Central memory CD4-positive, alpha-beta T cell (primary cell): ENCODE measurements at places on chromosomes 2 and 18.

DNA sequence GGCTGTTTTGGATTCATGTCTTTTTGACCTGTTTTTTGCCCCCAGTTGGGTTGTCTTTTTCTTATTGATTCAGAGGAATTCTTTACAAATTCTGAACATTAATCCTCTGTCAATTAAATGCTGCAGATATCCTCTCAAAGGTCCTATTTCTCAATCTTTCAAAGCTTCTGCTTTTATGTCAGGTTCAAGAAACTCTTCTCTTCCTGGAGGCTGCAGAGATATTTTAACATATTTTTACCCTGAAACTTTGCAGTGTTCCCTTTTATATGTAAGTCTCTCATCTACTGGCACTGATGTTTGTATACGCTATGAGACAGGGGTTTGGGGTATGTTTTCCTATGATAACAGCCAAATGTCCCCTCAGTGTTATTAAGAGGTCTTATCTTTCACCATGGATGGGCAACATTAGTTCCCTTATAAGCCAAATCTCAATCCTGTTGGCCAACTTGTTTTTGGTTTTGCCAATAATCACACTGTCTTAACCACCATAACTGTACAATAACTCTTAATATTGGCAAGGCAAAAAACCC is 159.3 kb downstream of the HDAC4 start:
- no peak for DNase-seq

GRCh38 chr2:177579486-177580036 is 187.0 kb downstream of the AGPS start:
- no peak for DNase-seq

DNA sequence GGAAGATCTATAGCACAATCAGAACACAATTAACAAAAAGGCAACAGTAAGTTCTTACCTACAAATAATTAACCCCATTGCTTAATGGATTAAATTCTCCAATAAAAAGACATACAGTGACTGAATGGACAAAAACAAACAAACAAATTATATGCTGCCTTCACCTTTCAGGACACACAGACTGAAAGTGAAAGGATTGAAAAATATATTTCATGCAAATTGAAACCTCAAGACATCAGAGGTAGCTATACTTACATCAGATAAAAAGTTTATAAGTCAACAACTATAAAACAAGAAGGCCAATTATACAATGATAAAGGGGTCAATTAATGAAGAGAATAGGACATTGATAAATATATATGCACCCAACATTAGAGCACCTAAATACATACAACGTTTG is 741.2 kb upstream of the FAM98A start:
- DNase-seq = no peak

GRCh38 chr2:62300925-62301324 is 105.0 kb downstream of the B3GNT2 start:
- DNase-seq = no peak

GRCh38 chr2:30287857-30288513 is 56.7 kb downstream of the LBH start:
- no peak for DNase-seq

DNA sequence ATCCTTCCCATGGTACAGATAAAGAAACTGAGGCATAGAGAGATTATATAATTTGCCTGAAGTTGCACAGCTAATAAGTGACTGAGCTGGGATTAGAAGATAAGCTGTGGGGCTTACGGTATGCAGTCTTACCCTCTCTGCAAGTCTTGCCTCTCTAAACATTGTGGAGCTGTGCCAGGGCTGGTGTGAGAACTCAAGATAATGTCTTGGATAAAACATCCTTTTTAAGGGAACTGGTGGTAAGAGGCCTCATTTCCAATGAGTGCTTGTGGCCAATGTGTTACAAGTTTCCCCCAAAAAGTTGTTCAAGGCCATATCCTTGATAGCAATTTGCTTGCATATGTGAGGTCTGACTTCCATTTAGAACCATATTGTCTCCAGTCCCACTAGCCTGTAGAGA is 84.3 kb upstream of the ETAA1 start:
- no peak for DNase-seq

DNA sequence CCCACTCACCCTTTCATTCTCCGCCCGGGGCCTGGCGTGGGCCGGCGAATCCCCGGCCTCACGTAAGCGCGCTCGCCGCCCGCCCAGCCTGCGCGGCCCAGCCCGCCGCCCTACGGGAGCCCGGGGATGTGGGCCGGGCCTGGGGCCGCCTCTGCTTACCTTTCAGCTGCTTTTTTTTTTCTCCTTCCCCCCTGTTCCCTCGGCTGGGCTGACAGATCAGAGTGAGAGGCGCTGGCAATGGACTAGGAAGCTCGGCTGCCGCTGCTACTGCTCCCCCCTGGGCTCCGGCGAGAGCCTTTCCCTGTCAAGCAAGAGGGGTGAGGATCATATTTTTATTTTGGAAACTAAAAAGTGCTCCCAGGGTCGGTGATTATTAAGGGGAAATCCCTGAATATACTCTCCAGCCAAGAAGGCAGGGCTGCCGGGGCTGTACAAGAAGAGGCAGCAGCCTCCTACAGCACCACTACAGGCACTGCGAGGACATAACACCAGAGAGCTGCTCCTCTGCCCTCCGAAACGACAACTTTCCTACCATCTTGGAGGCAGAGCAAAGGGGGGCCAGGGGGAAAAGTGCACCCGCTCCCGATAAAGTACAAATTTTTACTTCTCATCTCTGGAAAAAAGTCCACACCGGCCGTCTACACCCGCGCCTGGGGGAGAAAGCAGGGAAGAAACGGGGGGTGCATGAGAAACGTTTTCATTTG is at the start of gene INO80D:
Gene INO80D (minus strand): TSS at position 433 of the 704 bp plus-strand sequence. CDS start 23,158 bp downstream, outside the sequence.
- peak; percentile 85 for DNase-seq

DNA sequence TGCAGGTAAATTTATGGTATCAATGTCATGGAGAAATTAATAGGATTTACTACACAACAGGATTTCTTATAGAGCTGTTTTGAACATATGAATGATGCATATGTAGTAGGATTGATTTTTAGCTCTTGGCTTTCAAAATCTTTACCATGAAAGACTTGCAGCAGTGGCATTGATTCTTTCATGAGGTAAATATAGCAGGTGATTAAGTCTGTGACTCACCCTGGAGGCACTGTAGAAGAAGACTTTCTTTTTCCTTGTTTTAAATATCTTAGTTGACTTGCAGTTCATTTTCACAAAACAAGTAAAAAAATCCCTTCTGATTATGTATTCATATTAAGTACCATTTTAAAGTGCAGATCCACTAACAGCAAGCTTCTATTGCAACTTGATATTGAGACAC is 463.0 kb downstream of the FBXO15 start:
- DNase-seq = no peak

GRCh38 chr2:178069551-178069950 is 3.0 kb downstream of the PDE11A start:
- no peak for DNase-seq

- DNase-seq = no peak
Measured at GRCh38 chr2:28074137-28074536, 183.6 kb downstream of the BABAM2 start.

DNA sequence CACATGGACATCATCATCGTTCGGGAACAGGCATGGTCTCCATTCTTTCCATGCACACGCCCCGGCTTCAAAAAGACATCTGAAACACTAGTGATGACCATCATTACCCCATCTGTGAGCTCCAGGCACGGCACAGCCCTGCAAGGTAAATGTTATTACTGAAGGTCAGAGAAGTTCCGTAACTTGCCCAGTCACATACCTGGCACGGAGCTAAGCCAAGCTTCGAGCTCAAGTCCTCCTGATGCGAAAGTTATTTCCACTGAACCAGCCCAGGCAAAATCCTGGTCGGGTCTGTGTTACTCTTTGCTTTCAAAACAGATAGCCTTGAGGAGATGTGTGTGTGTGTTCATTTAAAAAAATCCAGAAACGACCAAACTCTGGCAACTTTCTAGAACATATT is 22.8 kb downstream of the FHL2 start:
- no peak for DNase-seq

DNA sequence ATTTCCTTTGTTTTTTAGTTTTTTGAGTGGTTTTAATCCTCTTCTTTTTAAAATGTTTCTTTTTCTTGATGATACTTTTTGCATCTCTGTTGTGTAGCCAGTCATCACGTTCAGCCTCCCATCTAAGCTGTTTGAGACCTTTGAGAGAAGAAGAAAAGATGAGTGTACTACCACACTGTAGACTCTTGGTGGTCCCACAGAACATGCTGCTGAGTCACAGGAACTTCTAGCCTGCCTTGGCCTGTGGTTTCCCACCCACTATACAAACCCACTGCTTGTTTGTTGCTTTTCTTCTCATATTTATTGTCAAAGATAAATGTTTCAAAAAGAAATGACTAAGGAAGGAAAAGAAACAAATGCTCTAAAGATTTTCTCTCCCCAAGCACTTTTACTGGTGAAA is 5.5 kb downstream of the CEBPZOS start:
- no peak for DNase-seq

DNA sequence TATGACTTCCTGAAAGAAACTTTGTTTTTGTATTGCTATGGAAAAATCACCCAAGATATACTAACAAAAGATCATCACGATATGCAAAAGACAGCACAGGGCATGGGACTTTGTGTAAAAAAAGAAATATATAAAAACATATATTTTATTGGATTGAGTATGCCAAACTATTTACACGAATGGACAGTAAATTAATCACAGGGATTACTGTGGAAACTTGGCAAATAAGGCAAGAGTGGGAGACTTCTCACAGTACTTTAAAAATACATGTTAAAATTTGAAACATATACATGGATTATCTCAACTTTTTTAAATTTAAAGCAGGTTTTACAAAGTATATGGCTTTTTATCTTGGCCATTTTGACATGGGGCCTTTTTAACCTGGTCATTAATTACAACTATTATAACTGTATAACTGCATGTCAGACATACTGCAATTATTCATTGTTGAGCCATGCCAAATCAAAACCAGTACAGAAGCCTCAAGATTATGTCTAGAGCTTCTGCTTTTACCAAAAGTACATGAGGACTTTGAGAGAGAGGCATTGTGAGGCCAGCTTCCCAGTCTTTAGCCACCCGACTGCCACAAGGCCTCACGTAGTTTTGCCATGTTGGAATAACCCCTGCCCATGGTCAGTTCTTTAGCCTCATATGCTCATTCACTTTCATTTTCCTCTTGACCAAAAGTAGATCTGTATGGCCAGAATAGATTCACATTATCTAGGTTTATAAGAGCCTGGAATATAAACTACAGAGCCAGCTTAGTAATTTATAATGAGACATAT is 419.8 kb downstream of the SETBP1 start:
- DNase-seq = no peak

DNA sequence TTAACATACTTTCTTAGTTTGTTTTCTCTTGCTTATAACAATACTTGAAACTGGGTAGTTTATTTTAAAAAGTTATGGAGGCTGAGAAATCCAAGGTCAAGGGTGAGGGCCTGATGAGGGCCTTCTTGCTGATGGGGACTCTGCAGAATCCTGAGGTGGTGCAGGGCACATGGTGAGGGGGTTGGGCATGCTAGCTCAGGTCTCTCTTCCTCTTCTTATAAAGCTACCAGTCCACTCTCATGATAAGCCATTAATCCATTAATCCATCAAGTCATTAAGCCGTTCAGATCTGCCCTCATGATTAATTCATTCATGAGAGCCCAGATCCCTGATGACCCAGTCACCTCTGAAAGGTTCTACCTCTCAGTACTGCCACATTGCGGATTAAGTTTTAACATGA is 21.4 kb downstream of the ALMS1 start:
- DNase-seq = no peak

DNA sequence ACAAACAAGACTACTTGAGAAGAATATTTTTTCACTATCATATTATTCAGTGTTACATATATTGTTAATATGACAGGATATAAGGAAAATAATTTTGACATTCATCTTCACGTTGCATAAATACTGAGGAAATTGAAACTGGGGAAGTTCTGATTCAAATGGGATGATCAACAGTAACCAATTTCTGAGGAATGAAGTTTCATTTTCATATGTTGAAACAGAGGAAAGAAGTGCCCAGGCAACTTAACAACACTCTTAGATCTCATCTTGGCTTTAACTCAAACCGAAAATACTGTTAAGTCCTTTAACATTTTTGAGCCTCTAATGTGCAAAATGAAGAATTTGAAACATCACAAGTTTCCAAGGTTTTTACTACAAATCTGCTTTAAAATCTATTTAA is 612.2 kb upstream of the VRK2 start:
- DNase-seq = no peak

GRCh38 chr2:28239207-28239606 is 153.5 kb upstream of the FOSL2 start:
- DNase-seq = no peak

DNA sequence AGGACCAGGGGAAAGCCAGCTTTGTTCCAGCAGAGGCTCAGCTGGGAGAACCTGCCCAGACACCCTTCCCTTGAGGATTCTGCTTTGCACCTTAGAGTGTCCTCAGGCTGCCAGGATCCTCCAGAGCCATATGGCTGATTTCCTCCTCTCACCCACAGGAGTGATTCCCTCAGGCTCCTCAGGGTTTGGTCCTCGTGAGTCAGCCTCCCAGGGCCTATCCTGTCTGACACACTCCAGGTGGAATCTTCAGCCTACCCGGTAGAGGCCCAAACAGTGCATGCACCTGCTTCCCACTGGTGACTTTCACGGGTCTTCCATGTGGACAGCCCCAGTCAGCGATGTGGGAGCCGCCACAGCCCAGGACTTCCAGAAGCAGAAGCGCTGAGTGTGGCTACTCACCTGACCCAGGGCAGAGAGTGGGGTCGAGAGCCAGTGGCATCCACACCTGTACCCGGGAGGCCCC is 73.3 kb downstream of the TFCP2L1 start:
- DNase-seq = no peak

DNA sequence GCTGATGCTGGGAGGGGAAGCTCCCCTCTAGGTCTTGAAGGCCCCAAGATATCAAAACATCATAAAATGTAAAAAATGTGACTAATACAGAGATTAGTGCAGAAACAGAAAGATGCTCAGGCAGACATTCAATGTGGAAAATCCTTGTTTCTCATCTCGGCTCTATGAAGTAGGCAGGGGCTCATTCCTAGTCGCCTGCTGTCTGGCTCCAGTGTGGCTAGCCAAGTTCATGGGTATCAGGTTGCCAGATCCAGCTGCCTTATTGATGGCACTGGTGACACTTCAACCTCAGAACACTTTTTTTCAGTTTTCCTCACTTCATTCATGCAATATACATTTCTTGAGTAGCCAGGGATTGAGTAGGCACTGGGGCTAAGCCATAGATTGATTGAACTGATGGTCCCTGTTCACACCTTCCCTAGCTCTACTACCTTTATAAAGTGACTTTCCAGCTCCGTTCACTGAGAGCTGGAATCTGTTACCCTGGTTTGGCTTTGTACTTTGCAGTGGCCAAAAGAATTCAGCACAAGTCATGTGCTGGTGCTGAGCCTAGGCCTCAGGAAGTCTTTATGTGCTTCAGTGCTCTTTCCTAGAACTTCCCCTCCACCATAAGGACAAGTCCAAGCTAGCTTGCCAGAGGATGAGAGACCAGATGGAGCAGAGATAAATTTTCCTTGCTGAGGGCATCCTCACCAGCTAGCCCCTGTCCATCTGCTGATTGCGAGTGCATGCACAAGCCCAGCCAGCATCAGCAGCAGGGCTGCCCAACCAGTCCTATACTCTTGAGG is 373.6 kb upstream of the ST6GAL2 start:
- no peak for DNase-seq

DNA sequence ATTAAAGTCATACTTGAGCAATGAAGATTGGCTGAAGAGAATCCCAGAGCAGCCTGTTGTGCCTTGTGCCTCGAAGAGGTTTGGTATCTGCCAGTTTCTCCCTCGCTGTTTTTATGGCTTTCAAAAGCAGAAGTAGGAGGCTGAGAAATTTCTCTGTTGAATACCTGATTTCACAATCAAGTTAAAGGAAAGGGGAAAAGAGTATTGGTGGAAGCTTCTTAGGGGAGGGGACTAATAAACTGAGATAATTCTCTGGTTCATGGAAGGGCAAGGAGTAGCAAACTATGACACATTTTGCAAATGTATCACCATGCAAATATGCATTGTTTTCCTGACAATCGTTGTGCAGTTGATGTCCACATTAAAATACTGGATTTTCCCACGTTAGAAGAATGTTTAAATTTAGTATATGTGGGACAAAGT is at the start of gene IL1B:
Gene IL1B (minus strand): TSS at position 85 of the 423 bp plus-strand sequence. CDS start 550 bp downstream, outside the sequence.
- DNase-seq = no peak
